ENCODE measurements at places on chromosomes 11 and 22.

DNA sequence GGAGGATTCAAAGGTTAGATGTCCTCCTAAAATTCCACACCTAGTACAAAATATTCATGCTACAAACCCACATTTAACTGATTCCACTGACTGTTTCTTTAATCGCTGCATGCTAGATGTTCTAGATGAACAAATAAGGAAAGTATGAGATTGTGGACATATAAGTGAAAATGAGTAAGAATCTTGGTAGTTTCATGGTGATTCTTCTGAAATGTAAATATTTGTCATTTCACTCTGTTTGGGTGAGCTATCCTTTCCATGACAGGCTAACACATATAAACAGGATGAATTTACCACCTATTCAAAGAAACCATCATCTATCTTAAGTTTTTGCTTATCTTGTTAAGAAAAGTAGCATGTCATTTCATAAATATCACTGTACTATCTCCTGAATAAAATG is 14.8 kb downstream of the OR5B3 start:
- no peak for DNase-seq

GRCh38 chr11:103773059-103773458 is 263.4 kb upstream of the DDI1 start:
- no peak for DNase-seq

- no peak for DNase-seq
Observed at GRCh38 chr11:73236854-73237253, 18.8 kb downstream of the P2RY2 start.

GRCh38 chr22:28408709-28409108 is 270.9 kb downstream of the TTC28 start:
- DNase-seq: no peak

- no peak for DNase-seq
Observed at GRCh38 chr11:6844356-6844755, 1.1 kb upstream of the OR10A5 start.

- no peak for DNase-seq
Observed at GRCh38 chr22:20198557-20199319, 47.9 kb upstream of the CCDC188 start.

DNA sequence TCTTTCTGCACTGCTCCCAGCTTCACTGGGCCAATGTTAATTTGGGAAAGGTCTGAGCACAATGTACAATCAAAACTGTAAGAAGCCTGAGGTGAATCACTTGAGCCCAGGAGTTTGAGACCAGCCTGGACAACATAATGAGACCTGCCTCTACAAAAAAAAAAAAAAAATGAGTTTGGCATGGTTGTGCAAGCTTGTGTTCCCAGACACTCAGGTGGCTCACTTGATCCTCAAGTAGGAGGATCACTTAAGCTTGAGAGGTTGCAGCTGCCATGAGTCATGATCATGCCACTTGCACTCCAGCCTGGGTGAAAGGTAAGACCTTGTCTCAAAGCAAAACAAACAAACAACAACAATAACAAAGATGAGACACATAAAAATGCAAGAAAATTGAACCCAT is 38.6 kb upstream of the SC5D start:
- DNase-seq: no peak

- no peak for DNase-seq
Observed at GRCh38 chr22:37599153-37599552, 9.5 kb upstream of the GGA1 start.

DNA sequence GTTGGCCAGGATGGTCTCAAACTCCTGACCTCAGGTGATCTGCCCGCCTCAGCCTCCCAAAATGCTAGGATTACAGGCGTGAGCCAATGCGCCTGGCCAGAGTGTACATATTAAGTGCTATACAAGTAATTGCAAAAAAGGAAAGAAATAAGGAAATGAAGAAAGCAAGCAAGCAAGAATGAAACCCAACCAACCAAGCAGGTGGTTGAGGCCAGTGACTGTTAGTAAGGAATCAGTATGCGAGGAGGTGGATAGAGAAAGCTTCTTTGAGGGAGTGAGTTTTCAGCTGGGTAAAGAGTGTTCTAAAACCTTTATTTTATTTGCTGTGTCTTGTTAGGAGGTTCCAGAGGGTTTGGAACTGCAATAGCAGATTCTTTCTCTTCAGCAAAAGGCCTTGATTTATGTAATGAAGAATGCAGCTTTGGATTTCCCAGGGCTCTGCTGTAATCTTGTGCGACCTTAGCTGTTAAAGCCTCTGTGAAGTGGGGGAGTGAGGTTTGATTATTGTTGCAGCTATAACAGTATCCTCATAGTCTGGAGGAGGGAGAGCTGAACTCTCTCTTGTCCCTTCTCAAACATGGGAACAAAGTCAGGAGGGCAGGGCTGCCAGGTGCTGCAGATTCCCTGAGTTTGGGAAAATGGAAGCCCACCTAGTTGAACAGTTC is 5.7 kb downstream of the AMPD3 start:
- DNase-seq: no peak

DNA sequence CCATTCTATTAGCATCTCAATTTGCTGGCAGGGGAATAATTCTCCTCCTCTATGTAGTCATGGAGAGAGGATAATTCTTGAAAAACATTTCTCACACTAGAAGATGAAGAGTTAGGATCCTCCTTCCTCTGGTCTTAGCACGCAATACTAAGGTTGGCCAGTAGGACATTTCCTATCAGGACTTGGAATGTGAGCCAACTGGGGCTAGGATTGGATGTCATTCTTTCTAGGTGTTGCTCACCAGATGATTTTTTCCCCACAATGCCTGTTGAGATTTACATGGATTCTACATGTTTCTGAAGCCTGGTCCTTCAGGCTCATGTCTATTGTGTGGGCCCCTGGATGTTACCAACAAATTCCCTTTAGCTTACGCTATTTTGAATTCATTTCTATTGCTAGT is 28.0 kb downstream of the SLN start:
- no peak for DNase-seq

- no peak for DNase-seq
Observed at GRCh38 chr11:57210781-57211180, 26.3 kb downstream of the APLNR start.

GRCh38 chr11:68610452-68611116 is 73.8 kb upstream of the GAL start:
- no peak for DNase-seq

DNA sequence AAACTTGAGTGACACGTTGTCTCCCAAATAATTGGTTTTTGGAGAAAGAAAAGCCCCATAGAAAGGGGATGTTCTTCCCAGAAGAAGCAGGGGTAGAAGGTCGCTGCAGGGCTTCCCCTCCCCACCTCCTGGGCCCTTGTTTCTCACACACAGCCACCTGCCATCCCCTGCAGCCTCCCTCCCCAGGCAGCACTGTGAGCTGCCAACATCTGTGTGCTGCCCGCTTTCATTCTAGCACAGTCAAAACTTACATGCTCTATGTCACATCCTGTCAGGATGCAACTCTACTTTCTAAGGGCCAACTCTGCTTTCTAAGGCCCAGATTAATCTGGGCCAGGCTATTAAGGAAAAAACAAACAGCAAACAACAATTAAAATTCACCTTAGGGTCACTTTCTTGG is 309.4 kb upstream of the ZC3H12C start:
- no peak for DNase-seq

GRCh38 chr22:42062506-42063170 is 8.0 kb downstream of the NAGA start:
- no peak for DNase-seq

- DNase-seq: no peak
Observed at GRCh38 chr11:118148240-118148639, 4.4 kb downstream of the SCN4B start.

GRCh38 chr11:128906185-128907050 is 15.3 kb downstream of the KCNJ5 start:
- DNase-seq: no peak

GRCh38 chr22:40654522-40655167 is 18.1 kb upstream of the MRTFA start:
- DNase-seq: peak; percentile 63

DNA sequence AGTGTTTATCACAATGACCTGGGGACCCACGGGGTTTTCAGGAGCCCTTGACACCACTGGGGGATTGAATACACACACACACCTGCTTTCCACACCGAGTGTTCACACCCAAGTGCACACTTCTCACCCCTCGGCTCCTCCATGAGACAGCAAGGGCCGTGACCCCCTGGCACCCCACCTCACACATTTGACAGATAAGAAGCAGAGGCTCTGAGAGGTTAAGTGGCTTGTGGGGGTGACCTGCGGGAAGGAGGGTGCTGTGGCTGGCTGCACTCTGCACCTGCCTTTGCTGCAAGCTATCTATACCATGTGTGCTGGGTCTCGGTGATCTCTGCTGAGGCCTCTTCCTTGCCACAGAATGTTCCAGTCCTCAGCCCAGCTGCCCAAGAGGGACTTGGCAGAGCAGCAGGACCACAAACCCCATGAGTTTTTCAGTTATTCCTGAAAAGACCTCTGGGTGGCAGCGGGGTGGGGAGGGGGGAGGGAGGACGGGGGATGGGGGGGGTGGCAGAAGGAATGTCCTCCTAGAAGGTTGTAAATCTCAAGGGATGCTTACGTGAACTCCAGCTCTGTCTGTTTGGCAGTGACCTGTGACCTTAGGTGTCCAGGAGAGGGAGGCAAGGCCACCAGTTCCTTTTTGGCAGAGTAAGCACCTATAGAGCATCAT is 47.9 kb upstream of the RFPL3 start:
- DNase-seq: no peak

DNA sequence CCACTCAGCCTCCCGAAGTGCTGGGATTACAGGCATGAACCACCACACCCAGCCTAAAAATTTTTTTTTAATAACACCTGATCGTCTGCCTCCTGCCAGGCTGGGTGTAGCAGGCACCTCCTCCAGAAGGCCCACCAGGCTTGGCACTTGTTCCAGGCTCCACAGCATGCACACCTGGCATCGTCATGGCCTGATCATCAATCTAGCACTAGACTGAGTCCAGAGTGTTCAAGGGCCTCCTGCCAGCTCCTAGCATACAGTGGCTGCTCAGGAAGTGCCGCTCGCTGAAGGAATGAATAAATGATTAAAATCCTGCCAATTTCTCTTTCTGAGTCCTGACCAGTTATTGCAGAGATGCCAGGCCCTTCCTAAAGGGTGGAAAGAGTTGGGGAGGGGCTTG is 3.5 kb upstream of the PDGFB start:
- no peak for DNase-seq

DNA sequence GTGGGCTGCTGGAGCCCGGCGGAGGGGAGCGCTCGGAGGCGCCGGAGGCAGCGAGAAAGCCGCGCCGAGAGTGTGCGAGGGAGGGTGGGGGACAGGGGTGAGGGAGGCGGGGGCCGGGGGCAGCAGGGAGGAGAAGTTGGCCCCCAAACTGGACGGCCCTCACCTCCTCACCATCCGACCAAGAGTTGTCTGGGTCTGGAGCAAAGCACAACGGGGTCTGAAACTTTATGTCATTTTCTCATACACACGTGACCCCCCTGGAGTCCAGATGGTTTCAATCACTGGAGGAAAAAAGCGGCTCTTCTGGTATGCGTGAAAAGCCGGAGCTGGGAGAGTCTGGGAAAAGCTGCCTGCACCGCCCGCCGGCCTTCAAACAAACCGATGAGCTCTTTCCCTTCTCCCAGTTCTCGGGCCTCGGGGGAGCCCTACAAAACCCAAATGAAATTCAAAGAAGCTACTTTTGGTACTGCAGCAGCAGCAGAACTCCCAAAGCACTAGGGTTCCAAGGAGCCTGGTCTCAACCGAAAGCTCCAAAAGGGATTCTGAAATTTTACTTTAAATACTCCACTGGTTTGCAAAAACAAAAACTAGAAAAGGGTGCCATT is 39.7 kb upstream of the AKIP1 start:
- peak; percentile 53 for DNase-seq

GRCh38 chr22:50175921-50176849 is 5.7 kb downstream of the PANX2 start:
- no peak for DNase-seq

DNA sequence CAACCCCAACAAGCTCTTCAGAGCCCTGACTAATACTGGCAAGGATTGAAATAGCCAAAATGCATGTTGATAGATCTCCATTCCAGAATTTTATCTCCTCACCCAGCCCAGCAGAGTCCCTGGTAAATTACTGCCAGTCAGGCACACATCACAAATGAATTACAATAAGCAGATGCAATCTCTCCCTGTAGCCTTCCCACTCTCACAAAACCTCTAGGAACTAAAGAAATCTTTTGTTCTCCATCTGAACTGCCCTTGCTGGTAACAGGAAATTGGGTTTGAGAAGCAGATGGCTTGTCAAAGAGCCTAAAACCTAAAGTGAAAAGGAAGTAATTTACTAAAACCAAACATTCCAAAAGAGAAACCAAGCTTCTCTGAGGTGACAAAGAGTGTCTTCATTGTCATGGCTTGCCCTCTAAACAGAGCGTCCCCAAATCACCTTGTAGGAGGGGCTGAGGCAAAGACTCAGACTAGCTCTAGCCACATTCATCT is 59.5 kb downstream of the FAM168A start:
- peak; percentile 33 for DNase-seq

- DNase-seq: no peak
Observed at GRCh38 chr22:48334971-48335370, 1492.7 kb downstream of the BRD1 start.

GRCh38 chr11:74388678-74389327 is 9.4 kb downstream of the PGM2L1 start:
- DNase-seq: peak; percentile 30

GRCh38 chr22:39472570-39473556 is 16.1 kb downstream of the MGAT3 start:
- DNase-seq: no peak

DNA sequence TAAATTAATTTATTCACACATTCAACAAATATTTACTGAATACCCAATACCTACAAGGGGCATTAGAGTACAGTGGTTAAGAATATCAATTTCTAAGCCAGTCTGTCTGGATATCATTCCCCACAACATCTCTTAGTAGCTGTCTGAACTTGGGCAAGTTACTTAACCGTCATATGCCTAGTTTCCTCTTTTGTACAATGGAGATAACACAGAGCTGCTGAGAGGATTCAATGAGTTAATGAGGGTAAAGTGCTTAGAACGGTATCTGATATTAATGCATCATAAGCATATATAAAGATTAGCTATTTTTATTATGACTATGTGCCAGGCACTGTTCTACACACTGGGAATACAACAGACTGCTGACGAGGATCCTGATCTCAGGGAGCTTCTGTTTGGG is 116.4 kb downstream of the APOL5 start:
- no peak for DNase-seq

GRCh38 chr11:69497221-69497787 is 15.8 kb downstream of the LINC01488 start:
- DNase-seq: peak; percentile 65

GRCh38 chr11:134176284-134176683 is 47.5 kb downstream of the NCAPD3 start:
- no peak for DNase-seq

DNA sequence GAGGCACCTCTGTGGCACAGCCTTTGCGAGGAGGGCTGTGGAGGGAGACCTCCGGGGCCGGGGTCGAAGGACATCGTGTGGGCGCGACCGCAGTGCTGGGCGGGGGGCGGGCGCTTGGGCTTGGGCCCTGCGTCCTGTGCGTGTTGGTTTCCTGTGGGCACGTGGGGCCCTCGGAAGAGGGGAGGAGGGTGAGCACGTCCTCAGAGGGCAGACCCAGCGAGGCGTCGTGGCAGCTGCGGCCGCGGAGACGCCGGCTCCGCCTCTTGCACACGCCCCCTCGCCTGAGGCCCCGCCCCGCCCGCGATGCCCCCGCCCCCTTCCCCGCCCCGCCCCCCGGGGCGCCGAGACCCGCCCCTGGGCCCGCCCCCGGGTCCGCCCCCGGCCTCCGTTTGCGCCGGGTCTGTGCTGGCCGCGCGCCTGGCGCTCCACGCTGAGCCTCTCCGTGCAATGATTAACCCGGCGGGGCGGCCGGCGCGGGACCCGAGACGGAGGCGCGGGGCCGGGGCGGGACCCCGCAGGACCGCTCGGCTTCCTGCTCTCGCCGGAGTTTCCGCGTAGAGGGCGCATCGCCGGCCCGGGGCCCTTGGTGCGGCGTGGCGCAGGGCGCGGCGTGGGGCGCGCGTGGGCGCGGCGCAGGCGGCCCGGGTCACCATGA is at the start of gene PRR5:
Gene PRR5, plus strand, starts transcription at position 381 of the 655 bp plus-strand sequence. Its CDS starts 271 bp downstream, at position 652.
- peak; percentile 19 for DNase-seq

Data from hippocampal formation (tissue), 2 donors.